Heart right ventricle (tissue), 16 donors: ENCODE measurements at places on chromosomes 12 and 14. TPM values are rescaled to one million over a fixed set of nuclear protein-coding genes. Genes with fewer than 3 reads are reported as not detected.

- DNase-seq: no peak
- H3K27me3 ChIP-seq: no peaks in the 10 kb centered on the region
- H3K36me3 ChIP-seq: no peaks in the 10 kb centered on the region
These were observed 172.2 kb upstream of the PRICKLE1 start for GRCh38 chr12:42761601-42762350.

DNA sequence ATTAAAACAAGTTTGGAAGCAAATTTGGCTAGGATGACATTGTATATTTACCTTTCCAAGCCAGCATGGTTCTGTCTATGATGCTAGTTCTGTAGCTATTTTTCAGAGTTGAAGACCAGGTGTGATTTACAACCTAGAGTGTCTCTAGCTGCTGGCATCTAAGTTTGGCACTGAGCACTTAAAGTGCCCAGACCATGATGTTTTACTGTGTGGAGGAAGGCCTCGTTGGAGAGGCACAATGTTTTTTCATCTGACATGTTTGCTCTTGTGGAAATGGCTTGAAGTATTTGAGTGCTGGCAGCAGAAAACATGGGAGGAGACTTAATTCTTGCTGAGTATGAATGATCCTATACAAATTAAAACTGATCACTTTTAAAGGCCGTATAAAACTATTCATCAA, 13.0 kb upstream of the C12orf71 start:
- no peak for DNase-seq
- H3K4me1 ChIP-seq: no peaks in the 10 kb centered on the region
- H3K36me3 ChIP-seq: no peaks in the 10 kb centered on the region
- H3K27me3 ChIP-seq: no peaks in the 10 kb centered on the region
- no peak overlapping the region for H3K27ac ChIP-seq

GRCh38 chr14:29320286-29320685, 553.7 kb downstream of the FOXG1 start:
- no peaks in the 10 kb centered on the region for H3K36me3 ChIP-seq
- H3K4me1 ChIP-seq: no peaks in the 10 kb centered on the region
- H3K27me3 ChIP-seq: no peaks in the 10 kb centered on the region
- no peak overlapping the region for H3K27ac ChIP-seq
- H3K4me3 ChIP-seq: no peak overlapping the region

GRCh38 chr12:6058481-6059161, 65.8 kb downstream of the VWF start:
- H3K36me3 ChIP-seq: no peaks in the 10 kb centered on the region
- no peak overlapping the region for H3K4me3 ChIP-seq
- no peak for DNase-seq
- no peak overlapping the region for H3K27ac ChIP-seq

DNA sequence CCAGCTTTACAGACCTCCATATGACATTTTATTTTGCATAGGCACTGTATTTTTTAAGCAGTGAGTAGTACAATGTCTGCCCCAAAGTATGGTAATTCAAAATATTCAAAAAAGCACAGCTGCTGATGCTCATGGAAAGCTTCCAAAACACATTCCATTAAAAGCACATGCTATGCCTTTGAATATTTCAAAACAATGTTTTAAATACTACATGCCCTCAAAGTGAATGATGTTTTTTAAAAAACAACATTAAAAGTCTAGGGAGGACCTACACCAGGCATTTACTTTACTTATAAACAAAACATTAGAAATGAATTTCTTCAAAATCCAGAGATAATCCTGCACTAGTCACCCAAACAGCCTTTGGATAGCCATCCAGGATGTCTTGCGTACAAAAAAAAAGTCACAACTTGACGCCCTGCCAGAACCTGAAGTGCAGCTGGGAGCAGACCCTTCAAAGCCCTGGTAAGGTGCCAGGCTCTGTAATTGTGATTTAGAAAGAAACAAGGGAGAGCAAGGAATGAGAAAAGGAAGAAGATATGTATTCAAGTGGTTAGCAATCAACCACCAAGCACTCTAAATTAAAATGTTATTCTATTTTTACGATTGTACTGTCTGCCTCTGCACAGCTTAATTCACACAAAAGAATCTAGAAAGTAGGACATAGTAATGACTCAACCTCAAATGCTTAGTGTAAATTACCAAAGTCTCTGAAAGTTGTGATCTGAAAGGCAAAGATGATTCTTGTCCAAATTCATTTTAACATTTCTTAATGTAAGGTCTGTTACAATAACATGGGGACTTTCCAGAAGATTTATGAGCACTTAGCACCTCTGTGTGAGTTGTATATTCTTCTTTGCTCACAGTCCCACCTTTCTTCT, 31.9 kb downstream of the CEP83 start:
- peak overlapping the region; percentile 22 for H3K27ac ChIP-seq
- peaks cover 15% of the 10 kb centered on the region for H3K4me1 ChIP-seq
- H3K27me3 ChIP-seq: no peaks in the 10 kb centered on the region
- DNase-seq: peak; percentile 48
- peaks cover 7% of the 10 kb centered on the region for H3K36me3 ChIP-seq

DNA sequence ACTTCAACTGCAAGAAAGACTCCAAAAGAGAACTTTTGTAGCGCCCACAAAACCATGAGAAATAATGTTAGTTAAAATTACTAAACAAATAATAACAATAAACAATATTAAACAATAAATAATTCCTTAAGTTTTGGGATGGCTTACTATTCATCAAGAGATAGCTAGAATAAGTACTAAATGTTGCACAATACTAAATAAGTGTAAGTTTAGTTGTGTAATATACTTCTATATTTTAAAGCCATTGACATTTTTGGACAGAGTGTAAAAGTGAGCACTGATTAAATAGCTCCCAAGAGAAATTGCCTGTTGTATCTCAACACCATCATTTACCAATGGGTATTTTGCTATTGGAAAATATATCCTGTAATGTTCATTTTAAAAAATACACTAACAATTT, 166.7 kb downstream of the ALG10 start:
- H3K36me3 ChIP-seq: no peaks in the 10 kb centered on the region
- no peaks in the 10 kb centered on the region for H3K4me1 ChIP-seq
- no peaks in the 10 kb centered on the region for H3K27me3 ChIP-seq
- no peak overlapping the region for H3K27ac ChIP-seq
- no peak overlapping the region for H3K4me3 ChIP-seq

DNA sequence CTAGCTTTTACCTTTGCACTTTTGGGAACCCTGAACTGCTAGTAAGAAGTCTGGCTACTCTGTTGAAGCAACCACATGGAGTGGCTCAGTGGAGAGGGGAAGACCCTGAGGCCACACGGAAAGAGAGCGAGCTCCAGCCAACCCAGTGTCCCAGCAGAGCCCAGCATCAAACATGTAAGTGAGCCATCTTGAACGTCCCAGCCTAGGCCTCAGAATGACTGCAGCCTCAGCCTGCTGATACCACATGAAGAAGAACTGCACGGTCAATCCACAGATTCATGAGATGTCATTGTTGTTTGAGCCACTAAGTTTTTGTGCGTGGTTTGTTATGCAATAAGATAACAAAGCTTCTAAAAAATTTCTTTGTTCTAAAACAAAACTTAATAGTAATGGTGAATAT, 40.2 kb downstream of the TFCP2 start:
- H3K27me3 ChIP-seq: no peaks in the 10 kb centered on the region
- DNase-seq: no peak
- peaks cover 31% of the 10 kb centered on the region for H3K36me3 ChIP-seq
- no peak overlapping the region for H3K27ac ChIP-seq
- no peak overlapping the region for H3K4me3 ChIP-seq

DNA sequence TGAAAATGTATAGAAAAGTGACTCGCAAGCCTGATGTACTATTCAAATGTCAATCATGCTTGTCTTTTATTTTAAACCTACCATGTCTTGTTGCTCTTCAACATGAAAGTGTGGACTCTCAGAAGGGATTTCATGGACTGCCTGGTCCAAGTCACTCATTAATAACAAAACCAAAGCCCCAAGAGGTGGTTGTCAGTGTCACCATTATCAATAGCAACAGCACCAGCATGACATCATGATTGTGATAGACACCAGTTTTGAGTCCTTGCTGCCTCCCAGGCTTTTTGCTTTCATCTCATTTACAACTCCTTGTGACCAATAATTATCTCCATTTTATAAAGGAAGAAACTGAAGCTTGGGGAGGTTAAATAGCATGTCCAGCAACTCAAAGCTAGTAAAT, 112.0 kb upstream of the TMPO start:
- no peaks in the 10 kb centered on the region for H3K27me3 ChIP-seq
- no peak overlapping the region for H3K27ac ChIP-seq
- DNase-seq: no peak
- H3K4me1 ChIP-seq: peaks cover 19% of the 10 kb centered on the region
- H3K36me3 ChIP-seq: no peaks in the 10 kb centered on the region

GRCh38 chr14:83894568-83894967, 1635.4 kb upstream of the FLRT2 start:
- no peak overlapping the region for H3K4me3 ChIP-seq
- no peak overlapping the region for H3K27ac ChIP-seq
- H3K4me1 ChIP-seq: no peaks in the 10 kb centered on the region
- no peak for DNase-seq

Gene NXPH4
- total RNA-seq: 5.8 TPM

Gene SEL1L
- total RNA-seq: 57.9 TPM

Gene SYNDIG1L
- not detected for total RNA-seq

Gene PSME1
- total RNA-seq: 113 TPM

Gene ERP27
- total RNA-seq: 0.28 TPM

Gene A2M
- 525 TPM for total RNA-seq

Gene POU6F1
- 8.6 TPM for total RNA-seq

Gene SSTR1
- 0.69 TPM for total RNA-seq

Gene IL22
- total RNA-seq: not detected

Gene CNPY2
- 37.4 TPM for total RNA-seq

Gene PRB2
- not detected for total RNA-seq

Gene ZNF891
- total RNA-seq: 0.96 TPM

Gene PZP
- total RNA-seq: 0.64 TPM
